Neural progenitor cell (in vitro differentiated cells): ENCODE measurements at places on chromosomes 4 and X. TPM values are rescaled to one million over a fixed set of nuclear protein-coding genes. Genes with fewer than 3 reads are reported as not detected.
A peak's percentile ranks its signal among the peaks of the same experiment; 100 is the strongest.

DNA sequence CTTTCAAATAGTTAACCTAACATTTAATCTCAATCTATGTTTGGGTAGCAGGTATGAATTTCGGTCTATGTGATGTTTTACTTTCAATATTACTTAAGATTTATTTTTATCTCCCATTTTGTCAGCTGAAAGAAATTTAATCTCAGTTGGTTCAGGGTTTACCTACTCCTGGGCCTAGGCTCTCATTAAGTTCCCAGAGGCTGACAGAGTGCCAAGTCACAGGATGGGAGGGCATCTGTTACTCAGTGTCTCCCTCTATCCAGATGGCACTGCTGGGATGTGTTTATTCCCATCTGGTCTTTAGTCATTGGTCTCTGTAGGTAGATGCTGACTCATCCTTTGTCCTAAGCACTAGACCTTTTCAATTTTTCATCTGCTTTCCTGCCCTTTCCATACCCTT lies 129.4 kb upstream of the ARSJ start:
- DNase-seq: no peak
- no peak overlapping the region for H3K27ac ChIP-seq
- H3K36me3 ChIP-seq: no peaks in the 10 kb centered on the region

The USP27X gene
- 4.2 and 5.5 TPM in 2 replicates for total RNA-seq

DNA sequence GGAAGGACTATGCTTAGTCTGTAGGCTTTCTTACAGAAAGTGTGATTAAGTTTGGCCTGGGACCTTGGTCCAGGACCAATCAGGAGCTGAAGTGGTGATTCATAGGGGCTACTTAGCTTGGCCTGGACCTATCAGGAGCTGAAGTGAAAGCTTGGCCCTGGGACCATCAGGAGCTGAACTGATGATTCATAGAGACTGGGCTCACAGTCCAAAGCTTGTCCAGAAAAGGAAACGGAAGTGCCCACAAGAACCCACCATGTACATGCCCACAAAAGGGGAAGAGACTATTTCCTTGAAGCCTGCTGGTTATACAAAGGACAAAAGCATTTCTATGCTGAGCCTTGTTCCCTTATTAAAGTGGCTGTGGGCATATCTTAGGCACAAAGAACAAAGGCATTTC lies 12.6 kb downstream of the TENT5D start:
- no peaks in the 10 kb centered on the region for H3K27me3 ChIP-seq
- no peak for DNase-seq
- no peaks in the 10 kb centered on the region for H3K4me1 ChIP-seq
- H3K36me3 ChIP-seq: no peaks in the 10 kb centered on the region
- H3K4me3 ChIP-seq: no peak overlapping the region

DNA sequence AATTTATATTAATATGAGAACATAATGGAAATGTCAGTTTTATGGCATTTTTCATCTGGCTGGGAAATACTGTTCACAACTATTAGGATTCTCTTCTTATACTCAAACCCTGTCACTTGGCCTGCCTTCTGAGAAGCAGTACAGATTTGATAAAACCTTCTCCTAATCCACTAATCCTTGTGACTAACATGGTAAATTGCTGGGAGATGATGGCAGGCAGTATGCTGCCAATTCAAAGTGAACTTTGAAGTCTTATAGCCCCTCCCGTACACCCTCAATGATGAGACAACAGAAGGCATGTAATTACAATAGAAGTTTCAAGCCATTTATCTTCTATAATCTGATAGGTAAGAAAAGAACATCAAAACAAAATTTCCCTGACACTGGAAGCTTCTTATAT lies 36.9 kb downstream of the PAQR3 start:
- DNase-seq: no peak
- no peak overlapping the region for H3K27ac ChIP-seq
- H3K4me3 ChIP-seq: no peak overlapping the region
- no peaks in the 10 kb centered on the region for H3K36me3 ChIP-seq

The SULT1B1 gene
- total RNA-seq: not detected in 2 replicates

DNA sequence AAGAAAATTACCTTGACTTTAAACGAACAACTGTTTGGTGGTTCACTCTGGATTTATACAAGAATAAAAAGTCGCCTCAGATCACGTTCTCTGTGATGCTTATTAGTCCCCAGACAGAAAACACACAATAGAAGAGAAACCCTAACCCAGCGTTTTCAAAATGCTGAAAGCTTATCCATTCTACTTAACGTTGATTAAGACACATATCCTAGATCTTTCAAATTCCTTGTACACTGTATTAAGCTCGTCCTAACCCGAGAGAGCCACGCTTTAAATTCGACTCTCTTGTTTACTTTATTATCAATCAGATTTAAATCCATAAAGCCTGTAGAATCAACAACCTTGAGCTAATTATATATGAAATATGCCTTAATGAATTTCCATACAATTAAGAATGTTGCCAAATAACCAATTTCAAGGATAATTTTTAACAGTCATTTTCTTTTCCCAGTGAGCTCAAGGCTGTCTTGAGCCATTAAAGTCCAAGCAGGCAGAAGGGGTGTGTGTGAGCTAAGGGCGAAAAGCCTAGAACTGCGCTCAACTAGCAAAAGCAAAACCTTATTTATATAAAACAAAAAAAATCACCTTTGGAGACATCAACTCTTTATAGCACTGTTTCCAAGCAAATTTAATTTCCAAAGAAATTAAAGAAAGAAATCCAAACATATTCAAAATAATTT lies 981 bp upstream of the PITX2 start:
- no peak for DNase-seq
- H3K36me3 ChIP-seq: no peaks in the 10 kb centered on the region
- peaks cover 100% of the 10 kb centered on the region for H3K27me3 ChIP-seq
- H3K4me1 ChIP-seq: peaks cover 32% of the 10 kb centered on the region
- H3K27ac ChIP-seq: no peak overlapping the region

GRCh38 chr4:140884431-140885058 lies 128.4 kb upstream of the TBC1D9 start:
- H3K36me3 ChIP-seq: no peaks in the 10 kb centered on the region
- H3K4me1 ChIP-seq: no peaks in the 10 kb centered on the region
- H3K27ac ChIP-seq: no peak overlapping the region
- DNase-seq: peak; percentile 89

DNA sequence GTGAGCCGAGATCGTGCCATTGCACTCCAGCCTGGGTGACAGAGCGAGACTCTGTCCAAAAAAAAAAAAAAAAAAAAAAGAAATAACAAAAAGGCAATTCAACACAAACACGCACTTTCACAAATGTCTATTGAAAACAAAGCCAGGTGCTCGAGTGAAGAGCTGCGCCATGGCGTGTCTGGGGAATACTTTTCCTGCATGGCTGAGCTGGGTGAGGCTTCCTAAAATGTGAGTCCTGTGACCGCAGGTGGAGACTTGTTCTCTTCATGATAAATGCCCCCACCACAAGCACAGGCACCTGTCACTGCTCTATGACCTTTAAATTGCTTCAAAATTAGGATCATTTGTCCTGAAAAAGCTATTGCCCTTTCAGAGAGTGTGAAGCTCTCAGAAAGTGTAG lies 4.0 kb upstream of the ABLIM2 start:
- H3K4me1 ChIP-seq: peaks cover 4% of the 10 kb centered on the region
- H3K4me3 ChIP-seq: no peak overlapping the region

DNA sequence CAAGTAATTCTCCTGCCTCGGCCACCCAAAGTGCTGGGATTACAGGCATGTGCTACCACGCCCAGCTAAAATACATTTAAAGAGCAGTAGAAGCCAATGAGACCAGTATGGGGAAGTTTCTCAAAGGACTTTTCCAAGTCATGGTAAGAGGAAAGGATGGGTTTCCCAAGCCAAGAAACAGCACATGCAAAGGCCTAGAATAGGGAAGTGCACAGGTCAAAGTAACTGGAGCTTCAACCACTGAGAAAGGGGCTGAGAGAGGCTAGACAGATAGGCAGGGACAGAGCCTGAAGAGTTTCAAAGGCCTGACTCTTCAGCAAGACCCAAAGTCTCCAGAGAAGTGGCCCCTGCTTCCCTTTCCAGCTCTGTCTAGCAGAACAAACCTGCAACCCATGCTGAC lies 162.1 kb downstream of the CORIN start:
- H3K4me3 ChIP-seq: no peak overlapping the region
- no peaks in the 10 kb centered on the region for H3K27me3 ChIP-seq
- no peak overlapping the region for H3K27ac ChIP-seq
- H3K36me3 ChIP-seq: no peaks in the 10 kb centered on the region

The UGT2A3 gene
- not detected in 2 replicates for total RNA-seq

DNA sequence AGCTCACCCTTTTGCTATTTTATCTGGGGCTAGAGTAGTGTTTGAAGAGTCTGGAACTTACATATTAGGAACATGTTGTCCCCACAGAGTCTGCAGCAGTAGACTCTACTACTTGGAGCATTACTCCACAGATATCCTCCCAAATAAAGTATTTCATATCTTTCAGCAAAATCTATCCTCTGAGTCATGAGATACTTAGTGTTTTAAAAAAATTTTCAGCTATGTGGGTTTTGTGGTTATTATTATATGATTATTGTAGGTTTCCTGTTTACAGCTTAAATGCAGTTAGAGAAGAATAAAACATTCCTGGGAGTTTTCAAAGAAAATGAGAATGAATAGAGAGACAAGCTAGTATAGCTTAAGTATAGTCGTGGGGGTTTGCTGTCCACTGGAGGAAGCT lies 30.9 kb downstream of the PAGE2 start:
- H3K27me3 ChIP-seq: no peaks in the 10 kb centered on the region
- DNase-seq: no peak
- H3K27ac ChIP-seq: no peak overlapping the region
- H3K4me1 ChIP-seq: peaks cover 15% of the 10 kb centered on the region
- no peaks in the 10 kb centered on the region for H3K36me3 ChIP-seq
- no peak overlapping the region for H3K4me3 ChIP-seq

DNA sequence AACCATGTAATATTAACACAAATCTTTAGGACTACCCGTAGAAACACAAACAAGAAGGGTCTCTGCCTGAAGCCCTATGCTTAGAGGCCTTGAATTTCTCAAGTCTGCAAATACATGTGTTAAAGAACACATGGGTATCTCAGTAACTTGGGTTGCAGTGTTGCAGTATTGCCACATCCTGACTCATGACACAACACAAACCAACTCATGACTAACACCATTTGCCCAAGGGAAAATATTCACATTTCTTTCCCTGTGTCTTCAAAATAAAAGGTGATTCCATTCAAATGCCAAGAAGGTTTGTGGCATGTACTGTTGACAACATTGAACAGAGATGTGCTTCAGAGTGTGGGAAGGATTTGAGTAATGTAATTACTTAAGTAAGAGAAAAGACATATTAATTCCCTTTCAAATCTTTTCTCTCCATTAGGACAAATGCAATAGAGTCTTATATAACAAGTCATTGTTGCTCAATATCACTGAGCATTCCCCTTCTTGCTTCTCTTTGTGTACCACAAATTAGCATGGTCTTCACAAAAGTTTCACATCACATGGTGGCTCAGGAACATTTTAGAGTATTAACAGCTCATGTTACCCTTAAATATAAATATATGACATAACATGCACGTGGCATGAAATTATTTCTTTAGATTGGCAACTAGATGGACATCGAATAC lies 487.1 kb downstream of the STPG2 start:
- no peaks in the 10 kb centered on the region for H3K4me1 ChIP-seq
- H3K4me3 ChIP-seq: no peak overlapping the region
- no peaks in the 10 kb centered on the region for H3K36me3 ChIP-seq
- DNase-seq: no peak

DNA sequence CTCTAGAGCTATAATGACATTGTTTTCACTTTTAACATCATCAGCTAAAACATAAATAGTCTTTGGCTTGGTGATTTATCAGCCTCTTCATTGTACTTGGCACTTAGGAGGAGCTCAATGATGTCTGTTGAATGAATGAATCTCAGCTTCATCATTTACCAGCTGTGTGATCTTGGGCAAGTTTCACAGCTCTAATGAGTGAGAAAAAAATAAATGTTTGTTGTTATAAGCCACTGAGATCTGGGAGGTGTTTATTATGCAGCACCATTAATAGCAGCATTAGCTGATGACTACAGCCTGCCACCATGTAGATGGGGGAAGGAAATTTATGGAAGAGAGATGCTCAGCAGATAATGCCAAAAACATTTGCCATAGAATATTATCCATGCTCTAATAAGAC lies 63.6 kb upstream of the C1QTNF7 start:
- no peak for DNase-seq
- no peak overlapping the region for H3K27ac ChIP-seq
- H3K36me3 ChIP-seq: no peaks in the 10 kb centered on the region
- no peak overlapping the region for H3K4me3 ChIP-seq

The STARD8 gene
- 0.82 and 2.3 TPM in 2 replicates for total RNA-seq
